ENCODE measurements at places on chromosomes 12 and 14. TPM values are rescaled to one million over a fixed set of nuclear protein-coding genes. Genes with fewer than 3 reads are reported as not detected.

PIWIL1 gene
- total RNA-seq: not detected

CDK4 gene
- 208 TPM for total RNA-seq

GRCh38 chr14:77979171-77979570 is 179.3 kb downstream of the ADCK1 start:
- H3K4me3 ChIP-seq: no peak overlapping the region
- peaks cover 5% of the 10 kb centered on the region for H3K4me1 ChIP-seq
- no peaks in the 10 kb centered on the region for H3K36me3 ChIP-seq
- H3K27me3 ChIP-seq: peaks cover 26% of the 10 kb centered on the region

GRCh38 chr12:108642899-108643654 is 9.4 kb upstream of the SELPLG start:
- peaks cover 26% of the 10 kb centered on the region for H3K4me1 ChIP-seq
- no peak overlapping the region for H3K4me3 ChIP-seq
- DNase-seq: no peak
- H3K27ac ChIP-seq: no peak overlapping the region
- no peaks in the 10 kb centered on the region for H3K27me3 ChIP-seq
- peaks cover 15% of the 10 kb centered on the region for H3K36me3 ChIP-seq
